ENCODE measurements at places on chromosomes 4 and X.

- DNase-seq = no peak
These were observed 3.5 kb upstream of the SAP30 start for GRCh38 chr4:173367285-173367684.

- peak; percentile 71 for DNase-seq
These were observed 669 bp upstream of the PHKA2 start for GRCh38 chrX:18984381-18985185.

DNA sequence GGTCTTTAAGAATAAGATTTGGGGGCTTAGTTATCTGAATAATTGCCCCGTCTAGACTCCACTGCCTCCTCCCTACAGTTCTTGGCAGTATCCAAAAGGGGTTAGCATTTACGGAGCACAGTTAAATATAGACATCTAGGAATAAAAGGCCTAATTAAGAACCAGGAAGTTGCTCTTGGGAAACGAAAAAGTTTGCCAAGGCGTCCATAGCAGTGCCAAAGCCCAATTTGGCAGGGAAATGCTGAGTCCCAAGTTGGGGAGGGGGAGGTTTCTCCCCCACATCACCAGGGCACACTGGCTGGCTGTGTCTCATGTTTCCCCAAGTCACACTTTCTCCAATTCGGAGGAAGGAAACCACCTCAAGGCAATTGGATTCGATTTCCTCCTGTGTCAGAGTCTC lies 338.7 kb downstream of the FBXW7 start:
- DNase-seq = no peak

- DNase-seq = no peak
These were observed 20.4 kb downstream of the PAPSS1 start for GRCh38 chr4:107699466-107700206.

DNA sequence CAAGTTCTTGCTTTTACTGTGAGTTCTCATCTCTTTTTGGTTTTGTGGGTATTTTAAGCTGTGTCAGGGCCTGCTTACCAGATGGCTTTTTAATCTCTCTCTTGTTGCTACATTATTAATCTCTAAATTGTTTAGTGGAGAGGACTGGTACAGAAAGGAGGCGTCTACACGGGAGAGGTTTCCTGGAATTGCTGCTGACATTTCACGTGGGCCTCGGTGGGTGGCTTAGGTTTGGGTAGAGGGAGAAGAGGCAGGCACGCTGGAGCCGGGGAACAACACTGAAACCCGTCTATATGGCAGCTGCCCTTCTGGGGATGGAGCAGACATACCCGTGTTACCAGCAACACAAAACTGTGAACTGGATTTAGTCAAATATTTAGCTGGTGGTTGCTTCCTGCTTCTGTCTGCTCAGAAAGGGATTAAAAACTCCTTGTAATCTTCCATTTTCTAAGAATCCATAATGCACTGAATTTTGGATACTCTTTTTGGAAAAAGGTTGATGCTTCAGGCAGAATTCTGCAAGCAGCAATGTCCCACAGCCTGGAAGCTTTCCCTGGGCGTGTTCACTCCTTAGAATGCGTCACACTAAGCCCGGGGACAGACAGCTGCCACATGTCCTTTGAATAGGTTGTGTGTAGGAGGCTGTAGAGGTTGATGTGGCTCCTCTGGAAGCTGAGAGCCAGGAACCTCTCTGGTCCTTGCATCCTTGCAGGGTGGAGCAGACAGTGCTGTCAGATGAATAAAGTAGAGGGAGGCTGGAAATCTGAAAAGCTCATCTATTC lies 199.8 kb upstream of the GATB start:
- DNase-seq = no peak
